NCI-H2081 (cell line): ENCODE measurements at places on chromosomes 1 and 21.

DNA sequence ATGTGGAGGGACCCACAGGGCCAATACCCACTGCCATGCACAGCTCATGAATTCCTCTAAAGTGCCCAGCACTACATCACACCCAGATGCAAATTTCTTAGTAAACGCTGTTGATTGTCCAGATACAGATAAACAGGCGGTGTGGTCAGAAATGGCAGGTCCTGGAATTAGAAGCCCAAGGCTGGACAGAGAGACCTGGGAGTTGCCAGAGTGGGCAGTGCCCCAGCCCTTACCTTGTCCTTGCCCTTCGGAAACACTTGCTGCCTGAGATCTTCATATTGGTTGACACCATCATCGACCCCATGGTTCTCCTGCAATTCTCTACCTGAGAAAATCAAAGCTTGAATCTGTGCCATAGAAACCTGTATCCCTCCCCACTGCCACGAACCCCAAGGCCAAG is 149.3 kb upstream of the ETV3 start:
- DNase-seq: no peak

- no peak for DNase-seq
Observed at GRCh38 chr1:50921029-50921428, 39.0 kb downstream of the FAF1 start.

DNA sequence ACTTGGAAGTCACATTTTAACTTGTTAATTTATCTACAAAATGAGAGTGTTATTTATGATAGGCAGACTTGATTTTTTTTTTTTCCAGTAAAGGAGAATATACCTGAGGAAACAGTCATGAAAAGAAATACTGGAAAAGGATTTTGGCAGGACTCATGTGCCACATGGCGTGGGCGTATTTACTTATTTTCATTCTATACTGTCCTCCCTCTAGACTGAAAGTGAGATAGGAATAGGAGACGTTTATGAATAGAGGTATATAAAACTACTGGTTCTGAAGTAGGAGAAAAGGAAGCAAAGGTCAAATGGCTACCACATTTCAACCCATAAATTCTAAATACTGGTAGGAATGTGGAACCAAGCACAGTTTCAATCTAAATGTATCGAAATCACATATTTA is 94.8 kb upstream of the MPC2 start:
- DNase-seq: no peak

DNA sequence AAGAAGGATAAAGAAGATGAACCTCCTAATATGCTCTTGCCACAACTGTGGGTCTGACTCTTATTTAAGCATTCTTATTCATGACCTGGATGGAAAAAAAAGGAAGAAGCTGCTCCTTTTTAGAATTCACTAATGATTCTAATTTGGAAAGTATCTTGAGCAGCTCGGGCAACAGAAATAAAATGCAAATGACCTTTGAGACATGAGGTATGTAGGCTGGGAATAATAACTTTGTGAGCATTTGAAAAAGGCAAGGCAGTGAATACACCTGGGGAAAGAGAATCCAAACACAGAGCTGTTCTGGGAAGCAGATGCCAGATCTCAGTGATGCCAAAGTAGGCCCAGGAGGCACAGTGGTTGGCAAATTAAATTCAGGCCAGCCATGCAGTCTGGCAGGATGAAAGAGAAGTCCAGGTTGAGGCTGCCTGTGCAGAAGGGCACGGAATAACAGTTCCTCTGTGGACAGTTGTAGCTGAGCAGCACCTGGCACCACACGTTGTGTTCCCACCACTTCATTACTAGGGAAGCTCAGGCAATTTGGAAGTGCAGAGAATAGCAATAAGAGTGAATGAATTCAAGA is 320.8 kb upstream of the ST6GALNAC5 start:
- no peak for DNase-seq

- no peak for DNase-seq
Observed at GRCh38 chr1:64229307-64229706, 25.9 kb downstream of the UBE2U start.

GRCh38 chr1:156126043-156126629 is 11.6 kb downstream of the LMNA start:
- no peak for DNase-seq
